ENCODE measurements at places on chromosomes 2 and 18. TPM values are rescaled to one million over a fixed set of nuclear protein-coding genes. Genes with fewer than 3 reads are reported as not detected.

Gene LINC00305
- not detected for total RNA-seq

- no peak for DNase-seq
Measured at GRCh38 chr18:28019425-28020108, 157.4 kb downstream of the CDH2 start.

DNA sequence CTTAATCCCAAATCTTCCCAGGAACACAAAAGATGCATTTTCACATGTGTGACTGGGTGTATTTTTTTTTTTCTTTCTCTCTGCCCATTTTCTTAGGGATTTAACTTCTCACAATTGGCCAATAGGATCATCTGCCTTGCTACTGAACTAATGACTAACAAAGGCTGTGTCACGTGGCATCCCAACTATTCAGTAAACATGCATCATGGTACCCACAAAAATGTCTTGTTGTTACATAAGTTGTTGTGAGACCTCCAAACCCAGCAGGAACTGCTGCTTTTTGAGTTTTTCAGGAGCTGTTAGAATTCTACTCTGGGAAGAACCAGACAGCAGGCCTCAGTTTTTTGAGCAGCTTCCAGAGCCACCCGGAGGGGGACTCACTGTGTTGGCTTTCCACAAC lies 31.9 kb downstream of the GAD1 start:
- DNase-seq, result peak; percentile 87

Gene CHRNA1
- total RNA-seq, result 541 TPM

DNA sequence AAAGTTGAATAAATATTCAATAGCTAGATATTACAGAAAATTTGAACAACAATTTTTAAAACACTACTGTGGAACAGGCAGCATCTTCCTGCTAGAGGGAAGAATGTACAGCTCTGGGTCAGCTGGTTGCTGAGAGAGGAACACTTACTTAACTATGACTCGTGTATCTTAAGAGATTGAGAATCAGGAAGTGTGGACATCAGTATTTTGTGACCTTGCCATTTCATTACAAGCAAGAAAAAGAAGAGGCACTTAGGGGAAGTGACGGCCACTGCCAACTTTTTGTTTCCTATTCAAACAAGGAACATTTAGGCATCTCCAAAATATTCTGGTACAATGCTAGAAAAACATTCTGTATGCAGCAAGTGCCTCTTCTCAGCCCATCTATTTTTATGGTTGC lies 45.9 kb downstream of the ITPRID2 start:
- peak; percentile 47 for DNase-seq

- no peak for DNase-seq
Measured at GRCh38 chr2:159246325-159246988, 40.0 kb downstream of the WDSUB1 start.

Gene RNF125
- 0.06 TPM for total RNA-seq

GRCh38 chr18:57738078-57738477 lies 65.0 kb downstream of the ATP8B1 start:
- no peak for DNase-seq
